RPMI7951 (cell line): ENCODE measurements at places on chromosomes 2 and 18. TPM values are rescaled to one million over a fixed set of nuclear protein-coding genes. Genes with fewer than 3 reads are reported as not detected.

Gene KIAA2012
- under 0.01 TPM in 1 of 2 replicates, not detected in the other for total RNA-seq

Gene GORASP2
- total RNA-seq: 41.4 and 49.5 TPM in 2 replicates

DNA sequence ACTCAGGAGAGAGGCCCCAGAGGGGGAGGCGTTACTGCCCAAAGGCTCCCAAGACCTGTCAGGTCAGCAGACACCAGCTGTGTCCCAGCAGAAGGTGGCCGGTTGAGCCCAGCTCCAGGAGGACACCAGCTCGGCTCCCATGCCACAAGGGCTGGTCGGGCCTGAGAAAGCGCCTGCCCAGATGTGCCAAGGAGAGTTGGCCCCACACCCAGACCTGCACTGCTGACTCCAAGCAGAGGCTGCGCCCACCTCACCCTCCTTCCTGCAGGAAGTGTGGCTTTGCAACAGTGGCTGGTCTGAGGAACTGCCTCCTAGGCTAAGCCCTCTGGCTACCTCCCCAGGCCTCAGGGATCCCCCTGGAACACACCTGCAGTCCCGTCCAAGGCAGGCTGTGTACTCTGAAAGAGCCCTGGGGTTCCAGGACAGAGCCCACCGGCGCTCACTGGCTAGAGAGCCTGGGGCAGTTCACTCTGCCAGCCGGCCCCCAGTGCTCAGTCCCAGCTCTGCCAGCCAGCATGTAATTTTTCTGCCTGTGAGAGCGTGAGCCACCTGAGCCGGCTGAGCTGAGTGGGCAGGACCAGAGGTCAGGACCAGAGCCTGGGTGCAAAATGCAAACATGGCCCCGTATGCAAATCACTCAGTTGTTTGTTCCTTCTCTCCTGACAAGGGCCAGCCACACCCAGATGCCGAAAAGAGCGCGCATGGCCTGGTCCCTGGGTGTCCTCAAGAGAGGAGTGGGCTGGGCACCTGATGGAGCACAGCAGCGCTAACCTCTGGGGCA, 36.9 kb upstream of the PTMA start:
- no peak for DNase-seq

Gene TMEM247
- not detected in 2 replicates for total RNA-seq

Gene ZNF521
- 7.6 and 10.9 TPM in 2 replicates for total RNA-seq

- DNase-seq: peak; percentile 9
Observed at GRCh38 chr2:168948621-168949212, 47.6 kb downstream of the G6PC2 start.

GRCh38 chr18:31533236-31533635, 35.3 kb downstream of the DSG2 start:
- no peak for DNase-seq

DNA sequence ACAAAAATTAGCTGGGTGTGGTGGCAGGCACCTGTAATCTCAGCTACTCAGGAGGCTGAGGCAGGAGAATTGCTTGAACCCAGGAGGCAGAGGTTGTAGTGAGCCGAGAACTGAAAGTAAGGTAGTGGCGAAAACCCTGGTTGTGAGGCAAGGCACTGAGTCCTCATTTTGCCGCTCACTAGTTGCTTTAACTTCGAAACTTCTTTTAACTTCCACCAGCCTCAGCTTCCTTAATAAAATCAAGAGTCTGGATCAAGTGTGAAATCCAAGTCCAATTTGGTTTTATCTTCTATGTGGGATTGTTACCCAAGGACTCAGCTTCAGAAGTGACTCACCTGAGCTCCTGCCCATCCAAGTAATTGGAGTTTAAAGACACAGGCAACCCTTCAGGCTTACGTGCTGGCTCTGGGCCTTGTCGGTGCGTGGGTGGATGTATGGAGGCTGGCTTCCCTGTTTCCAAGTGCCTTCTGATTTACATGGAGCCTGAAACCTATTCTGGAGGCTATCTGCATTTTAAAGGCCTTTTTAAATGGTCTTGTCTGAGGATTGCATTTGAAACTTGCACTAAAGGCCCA, 374.2 kb upstream of the ID2 start:
- DNase-seq: no peak

GRCh38 chr18:35038881-35039491, 2.2 kb upstream of the MAPRE2 start:
- DNase-seq: no peak

- DNase-seq: no peak
Observed at GRCh38 chr2:94984964-94985575, 40.4 kb upstream of the MAL start.

DNA sequence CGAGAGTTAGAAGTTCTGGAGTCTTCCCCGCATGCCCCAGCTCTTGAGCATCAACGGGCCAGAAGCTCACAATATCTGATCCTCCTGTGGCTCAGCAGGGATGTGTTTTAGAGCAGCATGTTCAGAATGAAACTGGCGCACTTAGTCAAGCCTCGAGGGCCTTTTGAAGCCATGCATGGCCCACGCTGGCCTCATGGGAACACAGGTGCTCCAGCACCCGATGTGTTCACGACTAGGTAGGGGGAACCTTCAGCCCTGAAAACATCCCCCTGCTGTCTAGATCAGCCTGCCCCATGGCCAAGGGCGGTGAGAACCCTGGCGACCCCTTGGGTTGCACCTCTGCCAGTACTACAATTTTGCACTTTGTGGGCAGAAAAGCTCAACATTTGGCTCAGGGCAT, 32.8 kb downstream of the MSH6 start:
- no peak for DNase-seq

Gene HS1BP3
- 13.9 and 15.9 TPM in 2 replicates for total RNA-seq

DNA sequence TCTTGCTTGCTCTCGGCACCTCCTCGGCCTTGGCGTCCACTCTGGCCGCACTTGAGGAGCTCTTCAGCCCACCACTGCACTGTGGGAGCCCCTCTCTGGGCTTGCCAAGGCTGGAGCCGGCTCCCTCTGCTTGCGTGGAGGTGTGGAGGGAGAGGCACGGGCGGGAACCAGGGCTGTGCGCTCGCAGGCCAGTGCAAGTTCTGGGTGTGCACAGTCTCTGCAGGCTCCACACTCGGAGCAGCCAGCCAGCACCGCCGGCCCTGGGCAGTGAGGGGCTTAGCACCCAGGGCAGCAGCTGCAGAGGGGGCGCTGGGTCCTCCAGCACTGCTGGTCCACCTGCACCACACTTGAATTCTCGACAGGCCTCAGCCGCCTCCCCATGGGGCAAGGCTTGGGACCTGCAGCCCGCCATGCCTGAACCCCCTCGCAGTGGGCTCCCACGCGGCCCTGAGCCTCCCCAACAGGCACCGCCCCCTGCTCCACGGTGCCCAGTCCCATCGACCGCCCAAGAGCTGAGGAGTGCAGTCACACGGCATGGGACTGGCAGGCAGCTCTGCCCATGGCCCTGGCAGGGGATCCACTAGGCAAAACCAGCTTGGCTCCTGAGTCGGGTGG, 411.2 kb upstream of the CHAC2 start:
- DNase-seq: no peak

DNA sequence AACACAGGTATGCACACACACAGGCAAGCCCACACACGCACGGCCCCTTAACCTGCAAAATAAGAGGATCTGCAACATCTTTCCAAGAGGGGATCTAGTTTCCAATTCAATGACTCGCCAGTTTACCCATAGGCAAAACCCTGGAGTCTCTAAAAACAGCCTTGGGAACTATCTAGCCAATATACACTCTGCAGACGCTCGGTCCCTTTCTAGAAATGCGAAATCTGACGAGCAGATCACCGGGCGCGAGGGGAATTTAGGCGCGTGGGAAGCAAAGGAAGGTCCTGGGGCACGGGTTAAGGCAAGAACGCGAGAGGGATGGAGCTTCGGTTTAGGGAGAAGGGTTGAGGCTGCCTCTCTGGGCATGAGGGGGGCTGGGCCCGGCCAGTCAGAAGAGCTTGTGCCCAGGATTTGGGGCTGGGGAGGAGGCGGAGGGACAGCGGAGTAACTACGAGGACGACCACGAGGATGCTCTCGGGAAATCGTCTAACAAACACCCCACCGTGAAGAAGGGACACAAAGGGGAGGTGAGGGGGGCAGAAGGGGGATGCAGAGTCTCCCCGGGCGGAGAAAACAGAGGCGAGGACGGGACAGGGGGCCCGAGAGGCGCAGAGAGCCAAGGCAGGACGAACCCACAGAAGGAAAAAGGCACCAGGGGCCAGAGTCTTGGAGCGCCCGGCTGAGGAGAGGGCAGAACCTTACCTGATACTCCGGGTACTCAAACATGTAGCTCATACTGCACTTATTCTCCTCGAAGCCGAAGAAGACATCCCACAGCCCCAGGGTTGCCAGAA, 542 bp downstream of the PGAP1 start:
- peak; percentile 33 for DNase-seq

Gene GKN2
- total RNA-seq: not detected in 2 replicates

- no peak for DNase-seq
Observed at GRCh38 chr2:436205-436604, 148.3 kb upstream of the ALKAL2 start.

Gene CHRND
- total RNA-seq: not detected in 2 replicates

Gene CCDC68
- 0.12 and 0.29 TPM in 2 replicates for total RNA-seq

Gene IHH
- total RNA-seq: not detected in 2 replicates

DNA sequence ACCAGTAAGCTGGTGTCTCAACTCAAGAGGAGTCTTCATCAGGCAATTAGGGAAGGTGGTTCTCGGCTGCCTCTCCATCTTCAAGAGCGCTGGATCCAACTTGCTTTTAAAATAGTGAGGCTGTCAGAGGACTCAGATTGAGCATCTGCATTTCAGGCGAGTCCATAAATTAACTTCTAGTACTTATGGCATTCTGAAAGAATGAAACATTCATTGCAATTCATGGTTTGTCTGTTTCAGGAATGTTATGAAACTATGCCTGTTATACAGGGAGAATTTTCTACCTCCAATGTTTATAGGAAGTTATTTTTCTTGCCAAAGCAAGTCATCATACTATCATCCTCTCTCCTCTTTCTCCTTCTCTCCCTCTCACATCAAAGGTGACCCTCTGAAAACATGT, 883.2 kb downstream of the SLC4A3 start:
- DNase-seq: no peak

- no peak for DNase-seq
Observed at GRCh38 chr18:75054611-75055010, 154.3 kb downstream of the PTGR3 start.

DNA sequence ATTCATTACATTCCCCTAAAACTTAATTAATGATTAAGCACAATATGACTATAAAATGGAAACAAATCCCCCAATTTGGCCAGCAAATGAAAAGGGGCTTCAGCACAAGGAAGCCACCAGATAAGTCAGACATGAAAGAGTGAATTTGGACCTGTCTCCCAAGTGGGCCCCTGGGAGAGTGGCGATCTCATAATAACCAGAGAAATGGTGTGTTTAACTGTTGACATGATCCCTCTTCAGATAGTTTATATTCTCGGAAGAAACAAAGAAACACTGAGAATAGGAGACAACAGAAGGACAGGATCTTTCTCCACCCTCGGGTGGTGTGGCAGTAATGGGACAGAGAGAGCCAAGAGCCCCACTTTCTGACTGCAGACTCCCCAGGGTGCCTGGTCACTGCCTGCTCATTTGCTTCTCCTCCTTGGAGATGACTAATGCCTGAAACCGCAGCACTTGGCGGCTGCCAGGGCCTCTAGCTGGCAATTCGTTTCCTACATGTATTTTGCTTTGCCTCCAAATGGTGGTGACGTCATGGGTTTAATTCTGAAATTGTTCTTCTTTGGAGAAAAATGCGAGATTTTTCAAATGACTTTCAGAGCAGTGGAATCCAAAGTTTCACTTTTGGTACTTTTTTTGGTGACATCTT, 46.4 kb upstream of the SPP2 start:
- DNase-seq: peak; percentile 98

DNA sequence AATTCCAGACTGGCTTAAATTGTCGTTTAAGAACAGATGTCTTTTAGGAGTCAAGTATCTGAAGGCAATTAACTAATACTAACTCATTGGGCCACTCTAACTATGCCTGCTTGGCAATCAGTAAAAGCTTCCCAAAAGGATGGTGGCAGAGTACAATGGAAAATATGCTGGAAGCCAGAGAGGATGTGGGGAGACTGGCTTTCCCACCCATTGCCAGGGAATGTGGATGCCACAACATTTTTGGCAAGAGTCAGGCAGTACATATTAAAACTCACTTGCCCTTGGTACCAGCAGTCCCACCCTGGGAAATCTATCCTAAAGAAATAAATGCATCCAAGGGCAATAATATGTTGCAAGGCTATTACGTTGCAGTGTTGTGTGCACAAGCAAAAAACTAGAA, 74.0 kb upstream of the FZD7 start:
- peak; percentile 61 for DNase-seq

Gene TCF23
- not detected in 2 replicates for total RNA-seq

Gene HOXD13
- total RNA-seq: 1.2 and 2.6 TPM in 2 replicates

Gene C2orf92
- 3.3 and 4.9 TPM in 2 replicates for total RNA-seq

DNA sequence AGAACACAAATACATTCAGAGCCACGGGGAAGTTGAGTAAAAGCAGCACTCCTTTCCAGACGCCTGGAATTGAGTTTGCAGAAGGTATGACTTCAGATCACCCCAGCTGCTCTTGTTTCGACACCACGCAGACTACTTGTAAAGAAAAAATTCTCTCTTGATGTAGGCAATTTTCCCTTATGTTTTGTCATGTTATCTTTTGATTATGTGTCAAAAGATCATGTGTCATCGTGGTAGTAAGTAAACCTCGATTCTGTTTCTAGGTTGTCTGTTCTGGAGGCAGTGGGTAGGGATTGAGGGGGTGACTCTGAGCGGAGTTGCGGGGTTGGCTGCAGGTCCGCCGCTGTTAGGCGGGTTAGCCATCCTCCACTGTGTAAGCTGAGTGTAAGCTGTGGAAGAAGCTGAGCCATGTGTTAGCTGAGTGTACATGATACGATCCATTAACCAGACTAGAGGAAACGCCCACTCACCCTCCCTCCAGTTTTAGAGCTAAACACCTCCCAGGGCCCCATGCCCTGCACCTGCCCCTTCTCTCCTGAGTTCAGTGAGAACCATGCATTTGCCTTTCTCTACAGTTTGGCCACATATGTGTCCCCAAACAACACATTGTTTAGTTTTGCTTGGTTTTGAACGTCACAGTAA, 181.8 kb downstream of the SNTG2 start:
- DNase-seq: no peak

Gene SPOPL
- total RNA-seq: 12.8 and 17.5 TPM in 2 replicates

Gene AQP12B
- total RNA-seq: not detected in 2 replicates

GRCh38 chr2:167575276-167575675, 672.1 kb downstream of the STK39 start:
- DNase-seq: no peak

DNA sequence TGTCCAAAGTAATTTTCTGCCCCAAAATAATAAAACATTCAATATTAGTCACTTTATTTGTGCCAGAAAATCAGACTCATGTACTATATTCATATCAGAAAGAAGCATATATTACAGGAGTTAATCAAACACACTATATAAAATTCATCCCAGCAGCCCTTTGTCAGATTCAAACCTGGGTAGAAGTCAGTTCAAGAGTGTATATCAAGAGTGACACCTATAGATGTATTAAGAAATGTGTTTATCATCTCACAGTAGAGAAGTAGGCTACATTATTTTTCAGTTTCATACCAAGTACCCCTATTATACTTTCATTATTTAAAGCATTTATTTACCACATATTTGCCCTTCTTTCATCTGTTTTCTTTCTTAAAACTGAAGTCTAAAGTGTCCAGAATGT, 193.2 kb upstream of the DDX18 start:
- DNase-seq: no peak

Gene DSG4
- not detected in 2 replicates for total RNA-seq

- no peak for DNase-seq
Observed at GRCh38 chr2:187002242-187002641, 153.3 kb upstream of the ZSWIM2 start.

- peak; percentile 44 for DNase-seq
Observed at GRCh38 chr2:161576421-161576820, 47.8 kb upstream of the SLC4A10 start.

Gene REG3A
- total RNA-seq: not detected in 2 replicates
